Activated CD4-positive, alpha-beta memory T cell treated with anti-CD3 and anti-CD28 coated beads for 36 hours (primary cell): ENCODE measurements at places on chromosomes 1 and 21. TPM values are rescaled to one million over a fixed set of nuclear protein-coding genes. Genes with fewer than 3 reads are reported as not detected.

- DNase-seq: no peak
- no peaks in the 10 kb centered on the region for H3K27me3 ChIP-seq
- no peak overlapping the region for H3K4me3 ChIP-seq
- no peak overlapping the region for H3K27ac ChIP-seq
- H3K4me1 ChIP-seq: peaks cover 16% of the 10 kb centered on the region
These were observed 12.1 kb downstream of the INKA2 start for GRCh38 chr1:111727056-111727455.

PPCS gene
- 50.8 TPM for total RNA-seq

TNFRSF1B gene
- 211 TPM for total RNA-seq

SPRR5 gene
- total RNA-seq: not detected
